Ecto neural progenitor cell (in vitro differentiated cells): ENCODE measurements at places on chromosomes 4 and X.

DNA sequence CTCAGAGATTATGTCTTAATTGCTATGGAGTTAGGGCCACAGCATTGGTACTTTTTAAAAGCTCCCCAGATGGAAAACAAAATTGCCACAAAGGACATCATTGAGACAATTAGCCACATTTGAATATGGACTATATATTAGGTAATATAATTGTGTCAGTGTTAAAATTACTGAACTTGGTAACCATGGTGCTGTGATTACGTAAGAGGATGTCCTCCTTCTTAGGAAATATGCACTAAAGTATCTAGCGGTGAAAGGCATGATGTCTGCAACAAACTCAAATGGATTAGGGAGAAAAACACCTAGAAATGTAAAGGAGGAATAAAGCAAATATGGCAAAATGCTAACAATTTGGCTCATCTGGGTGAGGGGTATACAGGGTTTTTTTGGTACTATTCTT is 89.9 kb upstream of the PAK3 start:
- DNase-seq, result no peak

DNA sequence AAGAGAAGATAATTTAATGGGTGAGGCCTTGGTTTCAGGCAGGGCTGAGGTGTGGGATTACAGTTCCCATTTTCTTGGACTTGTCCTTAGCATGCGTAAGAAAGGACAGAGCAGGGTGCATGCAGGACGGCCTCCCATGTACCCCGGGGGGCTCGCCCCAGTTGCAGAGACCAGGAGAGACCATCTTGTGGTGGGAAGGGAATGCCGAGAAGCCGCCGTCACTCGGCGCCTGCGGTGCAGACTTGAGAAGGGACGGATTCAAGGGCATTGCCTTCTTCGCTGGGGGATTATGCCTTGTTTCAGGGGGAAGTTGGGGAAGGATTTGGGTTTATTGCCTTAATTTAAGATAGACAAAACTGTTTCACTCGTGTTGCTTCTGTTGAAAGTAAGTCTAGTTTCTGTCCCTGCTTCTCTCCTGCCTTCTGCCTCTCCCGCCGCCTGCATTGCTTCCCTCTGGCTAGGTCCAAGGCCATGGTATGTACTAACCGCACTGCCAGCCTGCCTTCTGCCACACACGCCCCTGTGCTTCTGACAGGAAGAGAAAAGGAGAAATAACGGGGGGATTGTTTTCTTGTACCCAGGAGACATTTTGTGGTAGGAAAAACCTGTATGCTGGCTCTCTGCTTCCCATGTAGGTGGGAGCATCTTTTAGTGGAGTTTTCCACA is 175.9 kb downstream of the DCLK2 start:
- no peak for DNase-seq

GRCh38 chr4:67928546-67928945 is 34.7 kb downstream of the TMPRSS11A start:
- no peak for DNase-seq

DNA sequence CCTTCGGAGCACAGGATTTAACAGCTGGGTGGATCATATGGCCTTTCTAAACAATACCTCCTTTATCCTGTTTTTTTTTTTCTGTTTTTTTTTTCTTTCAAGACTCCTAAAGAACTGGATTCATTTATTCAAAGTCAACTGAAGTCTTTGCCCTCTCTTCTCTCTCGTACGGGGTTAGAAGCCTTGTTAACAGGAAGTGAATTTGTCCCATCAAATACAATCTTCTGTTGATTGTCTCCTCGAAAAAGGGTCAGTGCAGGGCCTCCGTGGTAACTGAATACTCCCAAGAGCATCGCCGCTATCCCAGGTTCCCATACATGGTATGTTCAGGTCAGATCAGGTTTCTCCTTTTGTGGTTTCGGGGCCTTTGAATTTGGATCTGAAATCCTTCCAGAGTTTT is 1.8 kb upstream of the TMEM128 start:
- DNase-seq, result no peak

- no peak for DNase-seq
These were observed 9.7 kb downstream of the GIMD1 start for GRCh38 chr4:106358899-106359298.

- DNase-seq, result no peak
These were observed 119.3 kb downstream of the VSIG4 start for GRCh38 chrX:65920620-65921019.

DNA sequence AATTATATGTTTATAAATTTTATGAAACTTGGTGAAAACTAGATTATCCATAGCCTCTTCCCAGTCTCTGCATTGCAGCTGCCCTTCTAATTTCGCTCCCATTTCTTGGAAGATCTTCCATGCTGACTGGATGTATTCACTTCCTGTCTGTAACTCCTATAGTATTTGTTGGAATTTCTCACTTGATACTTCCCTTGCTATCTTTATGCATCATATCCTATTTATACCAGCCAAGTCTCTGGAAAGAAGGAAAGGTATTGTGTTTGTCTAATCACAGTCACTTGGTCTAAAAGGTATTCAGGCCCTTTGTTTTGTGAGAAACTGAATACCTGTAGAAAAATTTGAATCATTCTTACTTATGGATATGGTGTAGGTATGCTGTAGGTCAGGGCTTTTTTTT is 870.9 kb upstream of the FRG1 start:
- DNase-seq, result no peak

GRCh38 chr4:17780501-17781299 is 721 bp downstream of the FAM184B start:
- DNase-seq, result no peak

DNA sequence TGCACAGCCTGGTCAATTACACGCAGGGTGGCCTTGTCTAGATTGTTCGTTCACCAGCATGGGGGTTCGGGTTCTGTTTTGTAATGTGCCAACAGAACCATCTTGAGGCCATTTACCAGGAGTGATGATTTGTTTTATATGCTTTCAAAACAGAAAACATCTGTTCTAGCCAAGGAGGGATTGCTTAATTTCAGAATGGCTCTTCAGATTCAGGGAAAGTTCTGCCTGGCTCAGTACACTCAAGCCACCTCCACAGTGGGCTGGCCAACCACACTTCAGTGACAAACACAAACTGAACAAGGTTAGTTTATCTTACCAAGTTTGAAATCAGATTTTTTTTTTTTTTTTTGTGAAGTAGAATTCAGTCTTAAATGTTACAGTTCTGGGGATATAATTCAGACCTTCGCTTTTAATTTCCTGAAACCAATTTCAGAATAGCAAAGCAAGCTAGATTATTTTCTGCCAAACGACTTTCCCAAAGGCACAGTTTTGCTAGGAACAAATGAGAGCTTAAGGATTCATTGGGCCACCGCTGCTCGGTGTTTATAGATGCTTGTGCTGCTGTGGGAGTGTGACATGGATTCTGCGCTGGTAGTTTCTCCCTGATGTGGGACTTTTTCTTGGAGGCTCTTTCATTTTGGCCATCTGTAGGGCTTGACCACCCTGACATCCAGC is 23.4 kb downstream of the SMS start:
- no peak for DNase-seq

DNA sequence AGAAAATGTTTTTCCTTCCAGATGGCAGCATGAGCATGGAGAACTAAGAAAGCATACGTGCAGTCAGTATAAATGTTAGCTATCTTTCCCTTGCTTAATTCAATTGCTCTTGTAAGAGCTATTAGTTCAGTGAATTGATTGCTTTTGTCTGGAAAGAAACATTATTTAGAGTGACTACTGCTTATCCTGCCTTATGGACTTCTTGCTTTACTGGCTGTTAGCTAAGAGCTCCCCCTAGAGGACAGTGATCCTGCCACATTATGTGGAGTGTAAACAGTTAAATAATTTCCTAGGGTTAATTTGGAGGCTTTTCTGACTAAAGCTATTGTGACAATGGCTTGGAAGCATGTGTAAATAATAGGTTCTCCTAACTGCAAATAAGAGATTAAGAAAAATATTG is 1402.4 kb downstream of the FAM133A start:
- DNase-seq, result no peak

DNA sequence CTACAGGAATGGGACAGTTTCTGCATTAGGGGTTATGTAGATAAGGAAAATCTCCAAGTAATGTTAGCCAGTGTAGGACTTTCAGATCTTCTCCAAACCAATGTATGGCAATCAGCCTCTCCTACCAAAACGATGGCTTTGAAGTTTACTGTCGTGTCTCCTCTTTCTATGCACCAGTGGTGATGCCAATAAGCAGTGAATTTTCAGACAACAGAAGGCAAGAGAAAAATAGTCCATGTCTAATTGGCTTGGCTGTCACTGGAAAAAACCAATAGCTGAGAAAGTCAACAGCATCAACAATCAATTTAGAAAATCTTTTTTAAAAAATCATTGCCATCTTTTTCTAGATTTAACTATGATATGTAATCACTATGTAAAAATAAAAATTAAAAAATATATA is 35.0 kb downstream of the LIMCH1 start:
- no peak for DNase-seq

DNA sequence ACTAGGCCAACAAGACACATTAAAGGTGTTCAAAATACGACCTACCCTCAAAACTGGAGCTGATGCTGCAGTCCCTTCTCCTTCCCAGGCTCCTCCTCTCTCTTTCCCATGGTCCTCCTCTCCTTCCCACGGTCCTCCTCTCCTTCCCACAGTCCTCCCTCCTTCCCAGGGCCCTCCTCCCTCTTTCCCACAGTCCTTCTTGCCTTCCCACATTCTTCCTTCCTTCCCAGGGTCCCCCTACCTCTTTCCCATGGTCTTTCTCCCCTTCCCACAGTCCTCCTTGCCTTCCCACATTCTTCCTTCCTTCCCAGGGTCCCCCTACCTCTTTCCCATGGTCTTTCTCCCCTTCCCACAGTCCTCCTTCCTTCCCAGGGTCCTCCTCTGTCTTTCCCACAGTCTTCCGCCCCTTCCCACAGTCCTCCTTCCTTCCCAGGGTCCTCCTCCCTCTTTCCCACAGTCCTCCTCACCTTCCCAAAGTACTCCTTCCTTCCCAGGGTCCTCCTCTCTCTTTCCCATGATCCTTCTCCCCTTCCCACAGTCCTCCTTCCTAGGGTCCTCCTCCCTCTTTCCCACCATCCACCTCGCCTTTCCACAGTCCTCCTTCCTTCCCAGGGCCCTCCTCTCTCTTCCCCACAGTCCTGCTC is 54.2 kb downstream of the SH3KBP1 start:
- DNase-seq, result no peak

DNA sequence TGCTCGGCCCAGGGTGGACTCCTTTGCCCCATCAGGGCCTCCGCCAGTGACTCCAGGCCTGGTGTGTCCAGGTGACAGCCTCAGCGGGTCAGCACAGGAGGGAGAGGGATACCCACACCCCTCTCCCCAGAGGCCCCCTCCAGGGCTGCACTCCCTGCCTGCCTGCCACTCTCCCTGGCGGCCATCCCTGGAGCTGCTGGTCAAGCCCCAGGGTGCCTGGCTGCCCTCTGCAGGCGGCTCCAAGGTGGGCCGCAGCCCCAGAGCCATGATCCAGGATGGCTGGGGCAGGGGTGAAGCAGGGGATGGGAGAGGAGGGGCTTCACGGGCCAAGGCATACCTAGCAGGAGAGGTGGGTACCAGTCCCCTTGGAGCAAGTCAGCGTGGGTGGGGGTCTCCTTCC is 3.8 kb downstream of the FGFRL1 start:
- no peak for DNase-seq

- DNase-seq, result no peak
These were observed 194.9 kb downstream of the CBLL2 start for GRCh38 chrX:22467571-22467970.

DNA sequence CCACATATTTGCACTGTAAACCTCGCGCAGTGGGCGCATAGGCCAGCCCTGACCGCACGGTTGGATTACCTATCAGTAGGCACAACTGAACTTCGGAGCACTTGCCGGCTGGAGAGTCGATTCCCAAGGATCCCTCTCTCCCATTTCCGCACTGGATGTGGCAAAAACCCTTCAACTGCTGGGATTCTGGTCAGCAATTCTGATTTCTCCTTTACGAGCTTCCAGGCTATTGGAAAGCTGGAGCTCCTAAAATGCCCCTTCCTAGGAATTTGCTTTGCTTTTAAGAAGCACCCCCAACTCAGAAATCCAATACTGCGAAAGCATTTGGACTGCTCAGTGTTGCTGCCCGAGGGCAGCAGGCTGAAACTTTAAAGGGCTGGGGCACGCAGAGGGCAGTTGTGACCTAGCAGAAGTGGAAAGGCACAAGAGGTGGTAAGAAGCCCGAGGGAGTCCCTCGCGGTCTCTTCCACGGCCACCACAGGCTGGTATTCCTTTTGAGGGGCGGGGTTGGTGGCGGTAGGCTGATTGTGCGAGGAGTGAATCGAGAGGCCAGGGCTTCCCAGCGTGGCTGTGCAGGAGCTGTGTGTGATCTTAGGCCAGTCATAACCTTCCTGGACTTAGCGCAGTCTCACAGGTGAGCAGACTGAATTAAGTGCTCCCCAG is 1.6 kb downstream of the ZAR1 start:
- DNase-seq, result no peak

DNA sequence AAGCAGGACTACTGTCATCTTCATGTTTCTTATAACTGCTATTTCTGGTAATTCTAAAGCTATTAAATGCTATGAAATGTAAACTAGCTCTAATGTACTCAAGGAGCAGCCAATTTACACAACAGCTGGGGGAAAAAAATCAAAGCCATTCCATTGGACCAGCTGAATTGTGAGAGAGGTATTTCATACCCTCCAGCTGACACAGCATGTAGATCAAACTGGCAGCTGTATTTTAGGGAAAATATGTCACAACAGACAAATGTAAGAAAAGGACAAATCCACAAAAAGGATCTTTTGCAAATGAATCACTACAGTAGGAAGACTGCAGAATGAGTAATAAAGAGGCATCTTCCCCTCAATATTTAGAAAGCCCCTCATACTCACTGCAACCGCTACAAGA is 65.2 kb upstream of the FAM47B start:
- no peak for DNase-seq

DNA sequence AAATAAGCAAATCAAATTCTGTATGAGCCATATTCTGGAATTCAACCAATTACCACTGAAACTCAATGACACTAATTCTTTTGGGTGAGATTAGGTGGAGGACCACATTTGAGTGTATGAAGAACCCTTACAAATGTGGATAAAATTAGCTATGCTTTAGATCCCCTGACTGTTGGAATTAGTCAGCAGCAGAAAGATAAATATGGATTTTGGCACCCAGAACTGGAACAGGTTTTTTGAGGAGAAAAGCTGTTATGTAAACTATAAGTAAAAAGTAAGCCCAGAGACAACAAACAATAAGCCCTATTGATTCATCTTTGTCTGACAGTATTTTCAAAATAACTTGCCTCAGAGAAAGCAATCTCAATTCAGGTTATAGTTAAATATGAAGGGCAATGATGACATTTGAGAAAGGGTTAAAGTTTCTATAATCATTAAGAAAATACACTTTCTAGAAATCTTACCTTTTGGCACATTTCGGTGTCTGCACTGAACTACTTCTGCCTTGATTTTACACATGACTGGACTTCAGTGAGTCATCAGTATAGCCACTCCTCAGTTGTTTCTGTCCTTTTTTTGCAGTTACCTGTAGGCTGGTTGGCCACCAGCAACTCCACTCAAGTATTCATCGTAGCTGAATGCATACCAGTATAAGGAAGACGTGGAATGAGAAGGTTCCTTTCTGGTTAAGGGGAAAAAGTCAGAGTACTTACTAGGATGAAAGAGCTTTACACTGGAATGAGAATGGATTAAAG is 80.0 kb downstream of the KCTD8 start:
- no peak for DNase-seq
